ENCODE measurements at places on chromosomes 4 and X.

DNA sequence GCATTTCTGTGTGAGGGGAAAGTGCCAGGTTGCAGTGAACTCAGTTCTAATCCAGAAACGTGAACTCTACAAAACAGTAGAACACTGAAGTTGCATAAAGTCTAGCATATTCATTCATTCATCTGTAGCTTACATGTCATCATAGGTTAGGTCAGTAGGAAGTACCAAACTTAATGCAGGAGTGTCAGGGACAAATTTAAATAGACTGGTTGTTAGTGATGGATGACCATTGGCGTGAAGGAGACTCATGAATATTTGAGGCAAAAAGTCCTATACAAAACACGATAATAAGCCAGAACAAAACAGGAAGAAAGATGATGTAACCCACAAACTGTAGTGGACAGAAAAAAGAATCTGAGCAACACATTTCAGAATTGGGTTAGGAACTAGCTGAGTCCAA is 592.8 kb upstream of the PCDH10 start:
- DNase-seq, result no peak

- no peak for DNase-seq
Observed at GRCh38 chr4:89285745-89286144, 21.9 kb downstream of the GPRIN3 start.

DNA sequence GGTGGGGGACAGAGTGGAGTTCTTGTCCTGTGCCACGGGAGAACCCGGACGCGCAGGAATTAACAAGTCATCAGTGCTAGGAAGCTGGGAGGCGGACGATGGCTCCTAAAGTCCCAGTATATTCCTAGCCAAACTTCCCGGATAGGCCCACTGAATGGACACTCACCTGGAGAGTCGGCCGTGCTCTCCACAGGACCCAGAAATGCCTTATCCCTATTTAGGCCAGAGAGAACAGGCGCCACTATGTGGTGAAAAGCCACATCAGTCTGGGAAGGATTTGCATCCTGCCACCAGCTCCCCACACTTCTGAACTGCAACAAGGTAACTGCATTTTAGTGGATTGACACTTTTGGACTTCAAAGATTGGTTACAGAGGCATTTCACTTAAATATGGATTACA is 1.1 kb downstream of the CFAP299 start:
- no peak for DNase-seq

- no peak for DNase-seq
Observed at GRCh38 chr4:77184974-77185373, 28.0 kb downstream of the CCNG2 start.

GRCh38 chr4:124481123-124481522 is 231.4 kb downstream of the ANKRD50 start:
- no peak for DNase-seq

Measured in SIG-M5 (cell line).